ENCODE measurements at places on chromosomes 7 and 10.

- no peaks in the 10 kb centered on the region for H3K27me3 ChIP-seq
- DNase-seq, result no peak
- no peaks in the 10 kb centered on the region for H3K36me3 ChIP-seq
- H3K4me1 ChIP-seq, result no peaks in the 10 kb centered on the region
These were observed 57.8 kb downstream of the CASD1 start for GRCh38 chr7:94567396-94567795.

DNA sequence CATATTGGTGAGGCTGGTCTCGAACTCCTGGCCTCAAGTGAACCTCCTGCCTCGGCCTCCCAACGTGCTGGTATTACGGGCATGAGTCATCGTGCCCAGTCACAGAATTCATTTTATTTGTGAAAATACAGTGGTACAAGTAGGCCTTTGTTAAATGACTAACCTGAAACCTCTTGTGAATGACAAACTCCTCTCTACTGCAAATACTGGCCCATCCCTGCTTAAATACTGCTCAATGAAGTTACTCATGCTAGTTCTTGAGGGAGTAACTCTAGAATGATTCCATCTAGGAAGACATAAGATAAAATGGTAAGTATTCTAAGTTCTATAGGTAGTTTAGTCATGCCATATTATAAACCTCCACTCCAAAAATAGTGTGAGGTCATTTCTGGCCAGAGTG is 80.7 kb downstream of the UBE2H start:
- DNase-seq, result no peak
- H3K4me1 ChIP-seq, result peaks cover 4% of the 10 kb centered on the region
- H3K27me3 ChIP-seq, result no peaks in the 10 kb centered on the region
- no peak overlapping the region for H3K27ac ChIP-seq

DNA sequence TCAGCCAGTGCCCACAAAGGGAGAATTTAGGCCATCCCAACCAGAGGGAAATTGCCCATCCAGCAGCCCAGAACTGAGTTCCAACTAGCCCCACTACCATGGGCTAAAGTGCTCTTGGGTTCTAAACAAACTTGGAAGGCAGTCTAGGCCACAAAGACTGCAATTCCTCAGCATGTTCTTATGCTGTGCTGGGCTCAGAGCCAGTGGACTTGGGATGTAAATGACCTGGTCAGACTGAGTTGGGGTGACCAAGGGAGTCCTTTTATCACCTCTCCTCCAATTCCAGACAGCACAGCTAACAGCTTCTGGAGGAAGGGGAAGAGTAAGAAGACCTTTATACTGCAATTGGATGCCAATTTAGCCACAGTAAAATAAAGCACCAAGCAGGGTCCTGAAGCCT is 607.2 kb upstream of the KCND2 start:
- H3K27ac ChIP-seq, result no peak overlapping the region
- no peaks in the 10 kb centered on the region for H3K36me3 ChIP-seq
- no peak overlapping the region for H3K4me3 ChIP-seq
- no peaks in the 10 kb centered on the region for H3K27me3 ChIP-seq
- H3K4me1 ChIP-seq, result no peaks in the 10 kb centered on the region

DNA sequence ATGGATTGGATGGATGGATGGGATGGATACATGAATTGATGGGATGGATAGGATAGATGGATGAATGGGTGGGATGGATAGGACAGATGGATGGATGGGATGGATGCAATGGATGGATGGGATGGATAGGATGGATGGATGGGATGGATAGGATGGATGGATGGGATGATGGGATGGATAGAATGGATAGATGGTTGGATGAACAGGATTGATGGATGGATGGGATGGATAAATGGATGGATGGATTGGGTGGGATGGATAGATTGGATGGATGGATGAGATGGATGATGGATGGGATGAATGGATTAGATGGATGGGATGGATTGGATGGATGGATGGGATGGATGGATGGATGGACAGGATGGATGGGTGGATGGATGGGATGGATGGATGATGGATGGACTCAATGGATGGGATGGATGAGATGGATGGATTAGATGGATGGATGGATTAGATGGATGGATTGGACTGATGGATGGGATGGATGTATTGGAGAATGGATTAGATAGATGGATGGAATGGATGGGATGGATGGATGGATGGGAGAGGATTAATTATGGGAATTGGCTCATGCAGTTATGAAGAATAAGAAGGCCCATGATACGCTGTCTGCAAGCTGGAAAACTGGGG is 136.4 kb downstream of the ADAM12 start:
- H3K27me3 ChIP-seq, result no peaks in the 10 kb centered on the region
- H3K4me3 ChIP-seq, result no peak overlapping the region
- no peaks in the 10 kb centered on the region for H3K4me1 ChIP-seq
- DNase-seq, result no peak
- H3K27ac ChIP-seq, result no peak overlapping the region
